ENCODE measurements at places on chromosomes 16 and 17. TPM values are rescaled to one million over a fixed set of nuclear protein-coding genes. Genes with fewer than 3 reads are reported as not detected.
A peak's percentile ranks its signal among the peaks of the same experiment; 100 is the strongest.

DNA sequence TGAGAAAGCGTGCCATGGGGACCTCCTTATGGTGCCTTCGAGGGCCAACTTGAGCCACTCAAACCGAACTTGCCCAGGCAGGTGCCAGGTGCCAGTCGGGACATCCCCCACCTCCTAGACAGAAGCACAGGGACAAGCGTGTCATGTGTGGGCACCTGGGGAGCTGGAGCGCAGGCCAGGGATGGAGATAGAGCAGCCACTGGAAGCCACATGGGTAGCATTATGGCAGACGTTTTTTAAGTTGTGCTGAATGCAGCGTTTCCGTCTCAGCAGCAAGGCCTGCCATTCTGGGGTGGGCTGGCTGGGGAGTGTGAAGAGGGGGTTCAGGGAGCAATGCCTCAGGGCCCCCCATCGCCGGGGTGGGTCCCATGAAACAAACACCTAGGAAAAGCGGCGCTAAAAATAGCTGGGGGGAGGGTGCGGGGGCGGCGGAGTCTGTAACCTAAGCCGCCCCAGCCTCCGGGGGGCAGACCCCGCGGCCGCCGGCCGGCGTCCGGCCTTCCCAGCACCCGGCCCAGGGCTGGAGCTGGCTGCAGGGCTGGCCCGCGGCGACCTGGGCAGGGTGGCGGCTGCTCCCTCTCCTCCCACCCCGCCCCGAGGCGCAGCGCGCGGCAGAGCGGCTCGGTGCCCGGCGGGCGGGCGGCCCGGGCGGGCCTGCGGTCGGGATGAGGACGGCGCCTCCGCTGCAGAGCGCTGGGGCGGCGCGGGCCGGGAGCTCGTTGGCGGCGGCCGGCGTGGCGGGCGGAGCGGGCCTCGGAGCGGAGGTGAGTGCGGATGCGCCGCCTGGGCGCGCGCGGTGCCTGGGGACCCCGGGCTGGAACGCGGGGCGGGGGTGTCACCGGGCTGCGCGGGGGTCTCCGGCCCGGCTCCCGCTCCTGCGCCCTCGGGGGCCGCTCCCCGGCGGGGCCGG, at the start of gene ZNF469:
ZNF469 (plus strand) TSS at position 469 of the 910 bp plus-strand sequence. CDS start 44,512 bp downstream, outside the sequence.
- DNase-seq = peak; percentile 93

GRCh38 chr17:57612202-57613071, 132.7 kb downstream of the CCDC182 start:
- DNase-seq = peak; percentile 79

GRCh38 chr17:7403727-7403976, 245 bp downstream of the TMEM256 start:
- peak; percentile 91 for DNase-seq

DNA sequence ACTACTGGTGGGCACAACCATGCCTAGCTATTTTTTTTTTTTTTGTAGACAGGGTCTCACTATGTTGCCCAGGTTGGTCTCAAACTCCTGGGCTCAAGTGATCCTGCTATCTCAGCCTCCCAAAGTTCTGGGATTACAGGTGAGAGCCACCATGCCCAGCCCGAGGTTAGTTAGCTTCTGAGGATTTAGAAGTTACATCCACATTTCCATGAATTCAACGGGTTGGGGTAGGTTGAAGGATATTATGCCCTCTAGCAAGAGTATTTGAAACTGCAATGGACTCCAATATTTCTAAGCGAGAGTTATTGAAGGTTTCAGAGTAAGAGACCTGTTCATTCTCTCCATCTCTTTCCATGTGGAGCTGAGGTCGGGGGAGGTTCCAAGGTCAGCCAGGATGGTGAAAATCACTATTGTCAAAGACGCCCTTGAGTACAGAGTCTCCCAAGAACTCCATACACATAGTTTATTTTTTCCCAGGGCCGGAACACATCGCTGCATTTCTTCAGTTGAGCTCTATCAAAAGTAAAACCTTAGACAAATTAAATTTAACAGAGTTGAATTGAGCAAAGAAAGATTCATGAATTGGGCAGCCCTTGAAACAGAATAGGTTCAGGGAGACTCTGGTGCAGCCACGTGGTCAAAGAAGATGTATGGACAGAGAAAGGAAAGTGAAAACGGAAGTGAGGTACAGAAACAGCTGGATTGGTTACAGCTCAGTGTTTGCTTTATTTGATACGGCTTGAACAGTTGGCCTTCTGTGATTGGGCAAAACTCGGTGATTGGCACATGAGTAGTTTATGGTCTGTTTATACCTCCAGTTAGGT, 19.0 kb upstream of the ITPRIPL2 start:
- no peak for DNase-seq

DNA sequence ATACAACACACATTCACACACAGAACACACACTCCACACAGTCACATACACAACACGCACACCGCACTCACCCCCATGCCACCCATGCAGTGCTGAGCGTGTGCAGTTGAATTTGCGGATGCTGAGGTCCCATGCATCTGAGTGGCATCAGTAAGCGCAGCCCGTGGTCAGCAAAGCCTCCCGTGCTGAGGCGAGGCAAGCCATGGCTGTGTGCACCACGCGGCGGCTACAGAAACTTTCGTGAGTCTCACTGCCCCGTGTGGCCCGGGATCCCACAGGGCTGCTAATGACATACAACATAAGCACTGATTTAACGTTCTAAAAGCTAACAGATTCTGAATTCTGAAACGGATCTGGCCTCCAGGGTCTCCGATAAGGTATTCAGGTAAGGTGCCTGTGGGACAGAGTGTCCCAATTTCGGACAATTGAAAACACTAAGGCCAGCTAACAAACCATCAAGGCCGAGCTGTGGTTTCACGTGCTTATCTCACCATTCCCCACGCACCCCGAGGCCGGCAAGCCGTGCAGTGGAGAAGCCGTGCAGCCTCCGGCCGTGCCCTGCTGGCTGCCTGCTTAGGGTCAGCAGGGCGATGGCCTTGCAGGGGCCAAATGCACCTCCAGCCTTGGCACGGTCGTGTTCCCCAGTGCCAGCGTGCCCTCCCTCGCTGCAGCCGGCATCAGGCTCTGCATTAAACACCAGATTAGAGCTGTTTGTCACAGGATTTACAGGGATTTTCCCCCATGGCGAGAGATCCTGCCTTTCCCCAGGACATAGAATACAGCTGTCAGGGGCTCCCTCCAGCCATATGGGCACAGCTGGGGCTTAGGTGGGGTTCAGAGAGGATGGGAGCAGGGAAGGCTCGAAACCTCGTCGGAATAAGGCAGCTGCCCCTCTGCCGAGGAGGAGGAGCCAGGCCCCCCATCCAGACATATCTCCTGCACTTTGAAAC, 191.7 kb downstream of the C16orf95 start:
- DNase-seq = peak; percentile 49

DNA sequence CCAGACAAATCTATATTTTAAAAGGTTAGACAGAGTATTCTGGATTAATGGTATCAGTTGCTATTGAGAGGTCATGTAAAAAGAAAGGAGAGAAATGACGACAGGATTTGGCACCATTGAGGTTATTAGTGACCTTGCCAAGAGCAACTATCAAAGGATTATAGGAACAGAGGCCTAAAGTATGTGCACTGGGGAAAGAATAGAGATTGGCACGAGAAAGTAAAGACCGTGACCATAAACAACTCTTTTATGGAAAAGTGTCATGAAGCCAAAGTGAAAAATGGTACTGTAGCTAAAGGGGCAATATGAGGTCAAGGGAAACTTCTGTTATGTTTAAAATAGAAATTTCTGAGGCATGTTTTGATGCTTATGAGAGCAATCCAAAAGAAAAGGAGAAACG, 115.2 kb upstream of the KIF2B start:
- DNase-seq = no peak

GRCh38 chr16:27161398-27161797, 41.9 kb upstream of the KDM8 start:
- no peak for DNase-seq

DNA sequence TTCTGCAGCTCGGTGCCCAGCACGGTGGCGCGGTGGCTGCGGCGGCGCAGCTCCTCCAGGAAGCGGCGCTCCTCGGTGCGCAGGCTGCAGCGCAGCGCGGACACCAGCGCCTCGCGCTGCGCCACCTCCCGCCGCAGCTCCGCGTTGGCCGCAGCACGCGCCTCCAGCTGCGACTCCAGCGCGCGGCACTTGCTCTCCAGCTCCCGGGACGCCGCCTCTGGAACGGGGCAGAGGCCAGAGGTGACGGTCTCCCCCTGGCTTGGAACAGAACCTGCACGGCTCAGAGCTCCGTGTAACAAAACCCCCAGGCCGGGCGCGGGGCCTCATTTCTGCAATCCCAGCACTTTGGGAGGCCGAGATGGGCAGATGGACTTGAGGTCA, 13.2 kb upstream of the CLUH start:
- DNase-seq = peak; percentile 94

- peak; percentile 92 for DNase-seq
Measured at GRCh38 chr17:7437950-7438614, 1.2 kb upstream of the FGF11 start.

DNA sequence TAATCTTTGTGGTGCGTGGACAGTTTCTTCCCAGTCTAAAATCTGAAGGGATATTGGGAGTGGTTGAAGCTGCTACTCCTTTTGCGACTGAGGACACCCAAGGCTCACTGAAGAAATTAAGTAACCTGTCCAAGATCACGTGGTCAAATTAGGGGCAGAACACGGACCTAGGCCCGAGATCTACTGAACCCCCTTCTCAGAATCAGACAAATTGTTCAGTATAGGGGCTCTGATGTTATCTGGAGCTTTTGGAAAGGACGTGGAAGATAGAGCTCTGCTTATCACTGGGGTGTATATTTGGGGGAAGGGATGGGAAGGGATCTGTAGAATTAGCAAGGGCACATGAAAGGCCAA, 857 bp downstream of the TANGO6 start:
- DNase-seq = no peak

Gene KRTAP16-1
- total RNA-seq = not detected

Gene DLG4
- 21.0 TPM for total RNA-seq

Gene SLC25A10
- 50.6 TPM for total RNA-seq

Gene VTN
- total RNA-seq = 0.04 TPM

Gene KIF18B
- total RNA-seq = 17.9 TPM
